ENCODE measurements at places on chromosomes 3 and 15.

DNA sequence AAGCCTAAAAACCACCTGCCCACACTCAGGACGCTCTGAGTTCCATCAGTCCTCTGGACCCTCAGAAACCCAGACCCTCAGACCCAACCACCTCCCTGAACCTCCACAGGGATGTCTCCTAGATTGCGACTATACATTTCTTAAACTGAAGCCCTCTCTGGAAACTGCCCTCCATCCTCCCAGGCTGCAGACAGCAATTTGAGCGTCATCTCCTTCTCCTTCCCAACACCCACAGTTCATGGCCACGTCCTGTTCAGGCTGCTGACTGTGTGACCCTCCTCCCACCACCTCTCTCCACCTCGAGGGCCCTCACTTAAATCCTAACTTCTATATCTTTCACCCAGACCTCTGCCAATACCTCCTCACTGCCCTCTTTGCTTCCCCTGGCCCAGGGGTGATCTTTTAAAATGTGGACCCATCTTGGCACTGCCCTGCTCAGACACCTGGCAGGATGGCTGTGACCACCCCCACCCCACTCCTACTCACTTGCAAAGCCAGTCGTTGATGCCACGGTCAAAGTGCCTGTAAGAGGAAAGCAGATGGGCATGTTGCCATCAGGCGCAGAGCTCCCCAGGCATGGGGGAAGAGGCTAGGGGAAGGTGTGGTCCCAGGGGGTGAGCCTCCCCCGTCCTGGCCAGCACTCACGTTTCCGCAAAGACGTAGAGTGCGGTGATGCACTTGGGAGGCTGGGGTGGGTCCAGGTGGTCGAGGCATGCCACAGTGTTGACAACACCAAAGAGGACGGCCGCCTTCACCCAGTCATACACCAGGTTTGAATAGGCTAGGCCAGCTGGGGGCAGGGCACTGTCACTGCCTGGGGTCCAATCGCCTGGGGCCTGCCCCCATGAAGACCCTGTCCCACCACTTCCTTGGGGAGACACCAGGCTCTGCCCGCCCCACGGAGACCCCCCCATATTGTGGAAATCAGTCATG lies 6.0 kb downstream of the HHATL start:
- no peak for DNase-seq

- DNase-seq, result no peak
These were observed 11.4 kb downstream of the LAMP3 start for GRCh38 chr3:183151086-183151485.

DNA sequence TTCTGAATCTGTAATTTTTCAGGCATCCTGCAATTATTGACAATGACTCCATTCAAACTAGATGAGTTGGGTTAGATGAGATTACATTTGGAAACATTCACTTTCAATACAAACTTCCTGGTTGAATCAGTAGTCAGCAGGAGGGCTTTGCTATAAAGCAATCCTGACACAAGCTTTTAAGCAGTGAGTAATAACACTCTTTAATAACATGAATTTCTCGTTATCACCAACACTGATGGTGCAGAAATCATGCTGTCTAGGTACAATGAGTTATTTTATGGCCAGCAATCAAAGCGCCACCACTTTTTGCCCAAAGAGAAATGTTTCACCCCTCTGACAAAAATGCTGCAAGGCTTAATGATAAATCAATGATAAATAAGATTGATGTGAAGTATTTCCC lies 474.8 kb upstream of the CNTN4 start:
- DNase-seq, result no peak

GRCh38 chr3:34150992-34151391 lies 352.6 kb downstream of the PDCD6IP start:
- DNase-seq, result no peak

GRCh38 chr3:188196232-188196990 lies 42.5 kb downstream of the LPP start:
- DNase-seq, result no peak

GRCh38 chr3:59064276-59064675 lies 14.5 kb upstream of the CFAP20DC start:
- DNase-seq, result no peak

GRCh38 chr3:171456765-171457606 lies 3.2 kb downstream of the TNIK start:
- no peak for DNase-seq

All from activated CD8-positive, alpha-beta memory T cell treated with anti-CD3 and anti-CD28 coated beads for 1 hour (primary cell).